Cerebellar cortex (tissue), 1 donor: ENCODE measurements at places on chromosomes 4 and X.

GRCh38 chrX:152072236-152072635, 66.1 kb downstream of the MAGEA10 start:
- no peak for DNase-seq

DNA sequence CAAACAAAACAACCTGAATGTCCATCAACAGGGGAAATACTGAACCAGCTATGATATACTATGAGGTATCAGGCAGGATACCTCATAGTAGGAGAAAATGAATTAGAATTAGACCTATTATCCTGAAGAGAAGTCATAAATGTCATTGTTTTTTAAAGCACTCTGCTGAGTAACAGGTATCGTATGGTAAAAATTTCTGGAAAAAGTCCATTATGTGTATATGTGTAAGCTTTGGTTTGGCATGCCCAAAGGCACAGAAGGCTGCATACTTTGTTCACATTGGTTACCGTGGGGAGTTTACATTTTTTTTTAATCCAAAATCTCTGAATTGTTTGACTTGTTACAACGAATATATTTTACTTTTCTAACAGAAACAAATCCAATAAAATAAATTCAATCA, 70.5 kb downstream of the RPS3A start:
- no peak for DNase-seq

DNA sequence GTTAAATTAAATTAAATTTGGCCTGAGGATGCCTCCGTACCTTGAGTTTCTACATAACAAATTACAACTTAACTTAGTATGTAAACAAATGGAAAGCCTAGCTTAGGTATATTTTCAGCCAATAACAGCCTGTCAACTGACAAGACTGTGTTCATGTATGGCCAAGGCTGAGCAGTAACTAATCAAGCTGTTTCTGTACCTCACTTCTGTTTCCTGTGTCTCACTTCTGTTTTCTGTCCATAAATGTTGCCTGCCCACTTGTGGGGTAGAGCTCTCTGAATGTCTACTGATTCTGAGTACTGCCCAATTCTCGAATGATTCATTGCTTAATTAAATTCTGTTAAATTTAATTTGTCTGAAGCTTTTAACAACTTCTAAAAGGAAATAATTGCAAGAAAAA, 445.2 kb downstream of the PCDH11X start:
- no peak for DNase-seq

DNA sequence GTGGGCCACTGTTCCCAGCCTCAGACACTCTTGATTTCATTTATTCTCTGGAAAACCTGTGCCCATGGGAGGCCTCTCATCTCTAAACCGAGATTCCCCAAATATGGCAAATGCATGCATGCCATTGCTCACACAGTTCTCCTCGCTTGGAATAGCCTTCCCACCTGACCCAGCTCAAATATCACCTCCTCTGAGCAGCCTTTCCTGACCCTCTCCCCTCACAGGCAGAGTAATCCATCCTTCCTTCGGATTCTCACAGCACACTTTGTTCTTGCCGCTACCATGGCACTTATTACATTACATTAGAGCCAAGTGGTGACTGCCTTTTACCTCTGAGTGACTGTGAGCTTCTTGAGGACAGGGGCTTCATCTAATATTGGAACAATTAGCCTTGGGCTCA, 209.5 kb downstream of the HS6ST2 start:
- no peak for DNase-seq

DNA sequence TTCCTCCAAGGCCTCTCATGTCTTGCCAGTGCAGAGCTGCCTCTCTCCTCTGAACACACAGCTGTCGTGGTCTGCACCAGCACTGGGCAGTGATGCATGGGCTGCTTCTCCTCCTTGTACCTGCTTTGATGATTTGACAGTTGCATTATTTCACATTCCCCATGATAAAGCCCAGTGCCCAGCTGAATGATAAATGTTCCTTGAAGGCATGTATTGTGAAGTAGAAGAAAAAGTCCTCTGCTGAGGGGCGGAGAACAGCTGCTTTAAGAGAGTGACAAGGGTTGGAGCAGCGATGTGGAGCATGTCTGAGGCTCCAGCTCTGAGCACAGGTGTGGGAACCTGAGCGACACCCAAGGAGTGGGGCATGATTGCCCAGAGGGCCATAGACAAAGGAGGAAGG, 21.1 kb upstream of the TRIM2 start:
- no peak for DNase-seq

DNA sequence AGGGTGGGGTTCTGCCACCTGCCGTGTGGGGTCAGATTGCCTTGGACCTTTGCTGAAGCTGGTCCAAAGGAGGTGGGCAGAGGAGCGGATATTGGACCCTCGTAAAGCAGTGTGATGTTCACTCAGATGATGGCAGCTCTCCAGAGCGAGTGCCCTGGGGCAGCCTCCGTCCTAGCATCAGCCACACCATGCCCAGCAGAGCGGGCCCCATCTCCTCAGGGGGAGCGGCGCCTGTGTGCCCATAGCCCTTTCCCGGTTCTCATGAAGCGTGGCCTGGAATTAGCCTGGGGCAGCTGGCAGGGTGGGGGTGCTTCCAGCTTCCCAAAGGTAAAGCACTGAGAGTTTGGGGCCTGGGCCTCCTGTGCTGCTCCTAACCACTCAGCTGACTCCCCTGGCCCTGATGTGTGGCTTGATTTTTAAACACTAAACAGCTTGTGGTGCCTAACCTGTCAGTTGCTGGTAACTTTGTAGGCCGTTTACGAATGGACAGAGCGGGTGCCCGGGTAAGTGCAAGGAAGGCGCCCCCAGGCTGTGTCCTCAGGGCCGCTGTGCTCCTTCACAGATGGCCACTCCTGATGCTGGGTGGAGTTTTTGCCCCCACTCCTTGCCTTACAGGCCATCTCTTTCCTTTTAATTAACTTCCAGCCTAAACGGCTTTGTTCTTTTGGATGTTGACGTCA, 36.0 kb downstream of the NOP14 start:
- DNase-seq, result no peak

- peak; percentile 65 for DNase-seq
Observed at GRCh38 chr4:2462218-2462991, 6.5 kb upstream of the RNF4 start.

DNA sequence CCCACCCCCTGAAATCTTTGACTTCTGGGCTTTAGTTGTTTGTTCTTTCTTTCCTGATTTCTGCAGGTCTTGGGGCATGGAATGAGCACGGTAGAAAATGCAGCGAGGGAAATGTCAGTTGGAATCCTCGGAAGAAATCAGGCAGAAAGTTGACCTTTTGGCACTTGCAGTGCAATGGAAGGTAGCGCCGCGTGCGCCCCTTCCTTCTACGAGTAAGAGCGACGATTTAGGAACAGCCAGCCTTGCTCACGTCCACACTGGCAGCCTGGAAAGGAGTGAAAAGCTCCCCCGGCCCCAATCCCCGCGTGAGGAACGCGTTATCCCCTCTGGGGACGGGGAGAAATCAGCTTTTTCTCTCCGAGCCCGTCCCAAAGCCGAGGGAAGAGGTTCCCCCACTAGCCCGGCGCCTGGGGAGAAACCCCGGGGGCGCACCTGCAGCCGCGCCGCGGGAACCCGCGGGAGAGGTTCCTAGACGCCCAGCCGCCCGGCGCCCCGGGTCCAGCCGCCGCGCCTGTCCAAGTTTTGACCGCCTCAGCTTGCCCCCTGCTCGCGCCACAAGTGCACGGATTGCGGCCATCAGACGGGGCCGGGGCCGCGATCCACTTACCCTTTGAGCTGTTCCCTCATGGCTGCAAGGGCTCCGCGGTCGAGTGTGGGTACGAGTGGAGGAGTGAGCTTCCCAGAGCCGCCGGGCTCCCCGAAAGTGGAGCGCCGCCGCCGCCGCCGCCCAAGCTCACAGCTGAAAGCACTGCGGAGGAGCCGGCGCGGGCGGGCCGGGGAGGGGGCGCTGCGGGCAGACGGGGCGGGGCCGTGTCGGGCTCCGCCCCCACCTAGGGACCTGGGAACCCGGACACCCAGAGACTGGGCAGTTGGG, 194.6 kb upstream of the FTHL17 start:
- peak; percentile 33 for DNase-seq

DNA sequence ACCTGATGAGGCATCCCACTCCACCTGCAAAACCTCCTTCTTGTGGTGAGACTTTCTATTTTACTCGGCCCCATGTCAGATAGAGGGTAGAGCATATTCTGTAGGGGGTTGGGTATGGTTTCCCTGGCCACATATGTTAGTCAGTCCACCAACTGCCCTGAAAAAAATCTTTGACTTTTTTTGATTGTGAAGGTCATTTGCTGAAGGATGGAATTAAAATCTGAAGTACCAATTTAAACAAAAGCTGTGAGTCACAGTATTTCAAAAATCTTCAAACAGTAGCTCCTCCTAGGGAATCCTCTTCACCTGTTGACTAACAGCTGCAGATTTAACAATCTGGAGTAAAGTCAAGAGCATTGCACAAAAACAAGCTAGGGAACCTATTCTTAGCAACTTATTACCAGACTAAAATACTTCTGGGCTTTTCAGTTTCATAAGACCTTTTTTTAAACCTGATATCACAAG, 8.0 kb upstream of the CCDC110 start:
- no peak for DNase-seq

- no peak for DNase-seq
Observed at GRCh38 chr4:7327341-7327885, 107.3 kb downstream of the PSAPL1 start.

DNA sequence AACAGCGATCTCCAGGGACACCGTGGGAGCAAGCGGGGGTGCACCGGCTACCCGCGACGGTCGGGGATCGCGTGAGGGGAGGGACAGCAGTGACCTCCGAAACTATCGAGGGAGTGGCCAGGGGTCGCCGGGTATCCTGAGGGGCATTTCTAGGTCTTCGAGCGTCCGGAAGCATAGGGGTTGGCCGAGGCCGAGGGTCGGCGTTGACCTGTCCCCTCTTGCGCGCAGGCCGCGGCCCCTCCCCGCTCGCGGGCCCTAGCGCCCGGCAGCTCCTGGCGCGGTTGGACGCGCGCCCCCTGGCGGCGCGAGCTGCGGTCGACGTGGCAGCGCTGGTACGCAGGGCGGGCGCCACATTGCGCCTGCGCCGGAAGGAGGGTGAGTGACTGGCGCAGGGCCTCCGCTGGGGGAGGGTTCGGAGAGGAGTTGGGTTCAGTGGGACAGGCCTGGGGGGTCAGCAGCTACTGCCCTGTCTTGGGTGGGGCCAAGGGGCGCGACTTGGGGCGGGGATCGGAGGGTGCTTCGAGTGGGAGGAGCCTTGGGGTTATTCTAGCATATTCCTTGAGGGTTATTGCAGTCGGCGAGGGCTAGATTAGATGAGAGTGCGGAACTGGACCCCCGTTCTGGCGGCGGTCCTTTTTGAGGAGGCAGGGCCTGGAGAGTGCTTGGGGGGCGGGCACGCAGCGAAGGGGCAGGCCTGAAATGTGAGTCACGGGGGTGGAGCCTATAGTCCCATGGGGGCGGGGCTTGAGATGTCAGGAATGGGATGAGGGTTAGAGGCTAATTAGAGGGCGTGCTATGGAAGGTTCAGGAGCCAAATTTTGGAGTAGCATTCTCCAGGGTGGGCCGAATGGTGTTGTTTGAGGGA, 1.2 kb downstream of the MAGIX start:
- peak; percentile 82 for DNase-seq

DNA sequence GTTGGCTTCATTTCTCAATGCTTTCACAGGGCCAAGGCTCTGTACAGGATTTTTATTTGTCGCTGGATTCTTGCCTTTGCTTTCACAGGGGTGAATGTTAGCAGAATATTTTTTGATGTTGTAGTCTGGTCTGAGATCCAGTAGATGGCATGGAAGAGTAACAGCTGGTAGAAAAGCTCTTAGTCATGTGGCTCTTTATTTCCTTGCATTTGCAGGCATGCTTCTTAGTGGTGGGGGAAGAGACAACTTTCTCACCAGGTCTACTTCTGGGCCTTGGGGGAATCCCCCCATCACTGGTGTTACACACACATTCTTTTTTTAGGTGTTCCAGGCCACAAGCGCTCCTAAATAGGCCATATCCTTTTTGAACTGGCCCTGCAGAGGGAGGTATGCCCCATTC, 58.2 kb upstream of the DKK2 start:
- no peak for DNase-seq

DNA sequence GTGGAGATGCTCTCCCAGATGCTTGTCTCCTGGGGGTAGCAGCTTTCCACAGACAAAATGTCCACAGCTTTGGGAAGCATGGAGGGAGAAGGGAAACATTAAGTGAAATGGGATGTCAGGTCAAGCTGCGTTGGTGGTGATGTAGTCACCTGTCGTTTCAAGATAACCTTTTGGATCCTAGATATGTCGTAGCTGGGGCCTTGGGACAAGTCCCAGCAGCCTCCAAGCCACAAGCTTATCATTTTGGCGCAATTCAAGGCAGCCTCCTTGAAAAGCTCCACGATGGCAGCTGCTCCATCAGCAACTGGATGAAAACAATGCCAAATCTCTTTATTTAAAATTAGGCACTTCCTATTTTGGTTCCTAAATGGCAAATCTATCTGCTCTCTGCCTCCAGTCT, 52.0 kb downstream of the RTL9 start:
- DNase-seq, result no peak

- DNase-seq, result peak; percentile 5
Observed at GRCh38 chr4:99863-100262, 24.4 kb upstream of the ZNF718 start.

DNA sequence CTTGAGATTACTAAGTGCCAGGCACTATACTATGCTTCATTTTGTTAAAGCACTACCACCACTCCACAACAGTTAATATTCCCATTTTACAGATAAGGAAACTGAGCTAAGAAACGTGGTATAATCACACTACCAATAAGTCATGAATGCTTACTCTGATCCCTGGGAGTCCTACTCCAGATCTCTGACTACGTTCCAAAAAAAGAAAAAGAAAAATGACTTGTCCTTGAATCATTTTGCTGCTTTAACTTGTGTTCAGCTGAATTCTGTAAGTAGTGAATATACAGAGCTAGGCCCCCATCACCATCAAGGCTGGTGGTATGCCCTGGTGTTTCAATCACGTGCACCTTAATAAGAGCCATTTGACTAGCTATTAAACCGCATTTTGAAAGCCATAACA, 39.4 kb downstream of the LDB2 start:
- no peak for DNase-seq

GRCh38 chr4:114727461-114727860, 128.9 kb downstream of the UGT8 start:
- DNase-seq, result no peak

GRCh38 chrX:16711893-16712547, 449 bp downstream of the CTPS2 start:
- DNase-seq, result peak; percentile 10

DNA sequence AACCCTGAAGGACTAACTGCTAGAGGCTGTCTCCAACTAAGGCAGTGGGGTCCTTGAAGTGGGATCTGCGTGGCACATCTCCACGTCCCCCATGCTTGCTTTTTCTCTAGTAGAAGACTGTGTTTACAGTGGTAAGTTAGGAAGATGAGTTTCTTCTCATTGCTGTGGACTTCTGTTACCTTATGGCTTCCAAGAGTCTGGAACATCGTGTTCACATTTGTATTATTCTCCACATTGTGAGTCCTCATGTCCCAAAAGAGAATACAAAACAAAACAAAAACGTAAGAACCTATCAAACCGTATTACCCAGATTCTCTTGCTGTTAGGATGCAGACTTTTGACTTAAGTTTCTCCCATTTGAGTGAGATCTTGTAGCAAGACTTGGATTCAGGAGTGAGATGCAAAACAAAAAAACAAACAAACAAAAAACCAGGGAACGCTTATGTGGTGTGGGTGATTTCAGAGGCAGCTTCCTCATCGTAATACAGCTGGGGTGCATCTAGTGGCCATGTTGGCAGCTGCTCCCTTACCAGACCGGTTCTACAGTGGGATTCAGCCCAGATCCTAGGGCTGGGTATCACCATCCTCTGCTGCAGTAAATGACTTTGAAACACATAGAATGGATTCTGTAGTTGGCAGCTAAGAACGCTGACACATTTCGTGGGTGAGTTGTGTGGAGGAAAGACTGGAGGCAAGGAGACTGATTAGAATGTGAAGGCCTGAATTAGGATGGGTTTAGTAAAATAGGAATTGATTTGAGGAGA, 41.3 kb downstream of the TMEM131L start:
- no peak for DNase-seq
